Activated CD4-positive, CD25-positive, alpha-beta regulatory T cell (primary cell): ENCODE measurements at places on chromosomes 4 and X.

DNA sequence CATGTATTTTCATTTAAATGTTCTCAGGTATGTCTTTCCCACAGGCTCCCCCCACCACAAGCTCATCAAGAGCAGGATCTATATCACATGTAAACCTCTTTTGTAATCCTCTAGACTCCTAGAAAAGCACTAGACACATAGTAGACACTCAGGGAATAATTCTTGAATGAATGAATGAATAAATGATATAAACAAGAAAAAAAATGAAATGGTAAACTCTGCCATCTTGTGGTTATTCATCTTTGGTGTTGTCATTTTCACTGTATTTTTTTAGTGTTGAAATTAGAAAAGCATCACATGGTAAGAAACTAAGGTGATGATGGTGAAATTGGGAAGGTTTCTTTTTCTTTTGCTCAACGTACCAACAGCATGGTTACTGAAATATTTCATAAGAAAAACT is 34.2 kb upstream of the C1GALT1C1 start:
- DNase-seq, result no peak

DNA sequence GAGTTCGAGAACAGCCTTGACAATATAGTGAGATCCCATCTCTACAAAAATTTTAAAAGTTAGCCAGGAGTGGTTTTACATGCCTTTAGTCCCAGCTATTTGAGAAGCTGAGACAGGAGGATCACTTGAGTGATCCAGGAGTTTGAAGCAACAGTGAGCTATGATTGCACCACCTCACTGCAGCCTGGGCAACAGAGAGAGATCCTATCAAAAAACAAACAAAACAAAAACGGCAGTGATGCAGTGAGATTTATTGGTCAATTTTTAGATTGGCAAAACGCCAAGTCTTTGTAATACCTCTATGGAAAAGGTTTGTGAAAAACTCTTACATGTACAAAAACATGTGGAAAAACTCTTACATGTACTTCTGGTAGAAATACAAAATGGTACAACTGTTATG is 91.3 kb downstream of the PTPN13 start:
- no peak for DNase-seq

DNA sequence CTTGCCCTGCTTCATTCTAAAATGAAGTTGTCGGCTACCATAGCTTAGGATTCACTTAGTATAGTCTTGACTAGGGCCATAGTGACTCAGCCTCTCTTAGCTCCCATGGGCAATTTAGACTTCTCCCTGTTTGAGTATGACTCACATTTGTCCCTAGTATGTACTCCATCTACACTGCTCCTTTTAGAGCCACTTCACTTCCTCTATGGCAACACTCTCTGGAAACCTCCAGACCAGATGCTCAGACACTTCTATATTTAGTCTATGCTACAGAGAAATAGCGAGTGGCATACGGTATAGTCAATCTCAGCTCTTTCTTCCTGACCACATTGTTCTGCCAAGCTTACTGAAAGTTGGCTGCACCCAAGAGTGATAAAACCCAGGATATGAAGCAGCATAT is 11.2 kb downstream of the MEPE start:
- DNase-seq, result no peak

DNA sequence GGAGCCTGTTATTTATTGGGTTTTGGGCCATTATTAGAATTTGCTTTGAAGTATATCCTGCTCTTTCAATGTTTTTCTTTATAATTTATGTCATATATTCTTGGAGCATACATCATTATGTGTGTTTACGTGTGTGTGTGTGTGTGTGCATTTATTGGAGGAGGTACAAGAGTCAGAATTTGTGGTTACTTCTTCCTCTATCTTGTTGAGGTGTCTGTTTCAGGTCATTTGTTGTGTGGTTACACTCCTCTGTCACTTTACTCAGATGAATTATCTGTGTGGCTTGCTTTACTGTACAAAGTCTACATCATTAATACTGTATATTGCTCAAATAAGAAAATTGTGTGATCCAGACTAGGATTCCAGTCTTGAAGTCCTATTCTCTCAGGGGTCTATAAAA is 1957.4 kb upstream of the TENM3 start:
- DNase-seq, result no peak

- DNase-seq, result no peak
These were observed 142.8 kb upstream of the EOLA2 start for GRCh38 chrX:150081076-150081475.

GRCh38 chrX:118116713-118117550 is at the start of gene KLHL13:
Gene KLHL13 (minus strand): TSS chrX:118116810. CDS start chrX:118028473, 88,337 bp downstream.
- DNase-seq, result no peak

- DNase-seq, result no peak
These were observed 289.3 kb upstream of the MAGEB2 start for GRCh38 chrX:29926056-29926455.

DNA sequence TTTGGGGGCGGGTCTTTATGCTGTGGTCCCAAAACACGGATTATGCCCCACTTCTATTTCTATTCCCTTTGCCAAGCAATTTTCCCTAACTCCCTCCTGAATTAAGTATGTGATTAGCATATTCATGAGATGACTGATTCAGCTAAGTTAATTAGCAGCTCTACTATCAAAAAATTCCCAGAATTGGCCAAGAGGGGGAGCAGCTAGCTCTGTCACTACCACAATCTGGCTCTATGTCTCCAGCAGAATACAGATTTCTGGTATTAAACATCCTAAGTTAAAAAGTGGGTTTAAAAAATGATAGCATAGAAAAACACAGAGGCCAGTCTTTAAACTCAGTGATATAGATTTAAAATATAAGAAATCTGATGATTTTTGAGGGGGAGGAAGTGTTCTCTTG is 80.3 kb downstream of the GPC4 start:
- DNase-seq, result no peak

DNA sequence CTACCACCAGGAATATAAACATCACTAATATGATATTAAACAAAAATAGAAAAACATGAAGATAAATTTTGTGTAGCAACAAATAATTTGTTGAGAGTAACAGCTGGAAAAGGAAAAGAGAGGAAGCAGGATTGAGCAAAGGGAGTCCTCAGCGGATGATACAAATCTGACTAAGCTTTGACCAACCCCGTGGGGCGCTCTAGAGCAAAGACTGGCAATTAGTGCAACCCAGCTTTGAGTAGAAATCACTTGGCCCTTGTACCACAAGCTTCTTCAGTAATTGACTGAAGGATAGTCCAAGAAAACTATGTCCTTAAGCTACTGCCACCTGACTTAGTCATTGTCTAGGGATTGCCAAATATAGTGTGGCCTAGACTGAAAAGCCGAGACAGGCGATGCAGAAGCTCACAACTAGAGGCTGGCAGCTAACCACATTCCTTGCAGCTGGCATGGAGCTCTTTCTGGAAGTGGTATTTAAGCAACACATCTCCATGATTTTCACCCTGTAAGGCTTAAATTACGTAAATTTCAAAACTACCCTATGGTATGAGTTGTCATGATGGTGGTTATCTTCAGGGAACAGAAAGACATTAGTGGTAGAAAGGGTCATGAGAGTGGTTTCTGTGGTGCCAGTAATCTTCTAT is 396.0 kb downstream of the PDGFC start:
- no peak for DNase-seq

GRCh38 chrX:3129256-3129655 is 88.0 kb downstream of the ARSF start:
- DNase-seq, result no peak

DNA sequence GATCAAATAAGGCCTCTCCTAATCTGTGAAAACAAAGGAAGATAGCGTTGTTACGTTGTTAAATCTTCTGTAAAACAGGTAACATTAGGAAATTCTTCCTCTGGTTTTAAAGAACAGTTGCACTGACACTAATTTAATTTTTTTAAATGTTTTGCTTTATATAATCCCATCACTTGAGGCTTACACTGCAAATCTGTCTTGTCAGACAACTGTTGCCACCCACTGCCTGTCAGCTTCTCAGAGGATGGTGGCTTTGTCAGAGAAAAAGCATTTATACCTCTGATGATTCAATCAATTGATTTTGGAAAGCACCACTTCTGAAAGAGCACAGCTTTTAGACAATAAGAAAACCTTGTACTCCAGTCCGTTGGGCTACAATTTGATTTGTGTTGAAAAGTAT is 799.1 kb downstream of the FSTL5 start:
- DNase-seq, result no peak

GRCh38 chr4:78155616-78156105 is 98.5 kb downstream of the FRAS1 start:
- DNase-seq, result no peak

DNA sequence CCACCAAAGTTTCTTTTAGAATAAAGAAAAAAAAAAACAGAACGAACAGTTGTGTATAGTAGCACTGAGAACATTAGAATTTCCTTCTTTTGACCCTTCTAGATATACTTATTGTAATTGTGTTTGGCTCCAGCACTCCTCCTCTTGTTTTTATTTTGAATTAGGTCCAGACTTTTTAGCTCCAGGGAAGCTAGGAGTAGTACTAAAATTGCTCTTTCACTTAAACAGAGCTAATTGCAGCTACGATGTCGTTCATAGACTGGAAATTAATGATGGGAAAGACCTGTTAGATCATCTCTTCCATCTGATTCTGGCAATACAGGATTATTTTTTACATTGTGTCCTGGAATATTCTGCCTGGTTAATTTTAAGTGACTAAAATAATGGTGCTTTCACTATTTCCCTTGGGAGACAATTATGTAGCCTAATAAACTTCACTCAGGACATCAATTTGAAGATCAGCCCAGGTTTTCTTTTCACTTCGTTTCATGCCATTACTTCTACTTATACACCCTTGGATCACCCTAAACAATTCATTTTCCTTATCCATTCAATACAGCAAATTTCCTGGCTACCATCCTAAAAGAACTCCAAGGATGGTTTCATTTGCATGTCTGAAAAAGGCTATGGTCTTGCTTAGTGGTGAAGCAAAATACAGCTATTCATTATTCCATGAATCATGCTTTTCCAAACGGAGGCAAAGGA is 480.8 kb upstream of the TECRL start:
- no peak for DNase-seq

- DNase-seq, result no peak
These were observed 32.8 kb downstream of the REPS2 start for GRCh38 chrX:16979226-16979625.

DNA sequence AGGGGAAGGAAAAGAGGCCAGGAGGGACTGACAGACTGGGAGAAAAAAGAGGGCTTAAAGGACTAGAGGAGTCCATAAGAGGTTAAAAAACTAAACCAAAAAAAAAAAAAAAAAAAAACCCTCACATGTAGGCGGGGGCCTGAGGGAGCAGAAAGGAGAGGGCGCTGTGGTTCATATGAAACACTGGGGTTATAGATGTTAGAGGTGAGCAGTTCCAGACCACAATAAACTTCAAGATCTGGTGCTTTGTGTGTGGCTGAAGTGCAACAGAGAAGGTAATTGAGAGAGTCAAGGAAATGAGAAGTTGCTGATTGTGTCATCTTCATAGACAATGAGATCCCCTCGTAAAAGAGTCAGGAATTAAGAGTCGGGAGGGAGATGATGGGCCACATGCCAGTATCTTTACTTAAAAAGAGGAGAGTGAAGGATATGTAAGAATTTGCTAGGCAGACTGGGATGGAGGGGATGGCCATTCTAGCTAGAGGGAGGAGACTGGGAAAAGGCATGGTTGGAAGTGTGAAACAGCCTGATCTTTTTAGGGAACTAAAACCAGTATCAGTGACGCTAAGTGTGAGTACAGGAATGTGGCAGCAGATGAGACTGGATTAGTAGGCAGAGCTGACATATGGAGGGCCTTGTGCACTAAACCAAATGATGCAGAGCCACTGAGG is 18.4 kb upstream of the OGT start:
- no peak for DNase-seq

DNA sequence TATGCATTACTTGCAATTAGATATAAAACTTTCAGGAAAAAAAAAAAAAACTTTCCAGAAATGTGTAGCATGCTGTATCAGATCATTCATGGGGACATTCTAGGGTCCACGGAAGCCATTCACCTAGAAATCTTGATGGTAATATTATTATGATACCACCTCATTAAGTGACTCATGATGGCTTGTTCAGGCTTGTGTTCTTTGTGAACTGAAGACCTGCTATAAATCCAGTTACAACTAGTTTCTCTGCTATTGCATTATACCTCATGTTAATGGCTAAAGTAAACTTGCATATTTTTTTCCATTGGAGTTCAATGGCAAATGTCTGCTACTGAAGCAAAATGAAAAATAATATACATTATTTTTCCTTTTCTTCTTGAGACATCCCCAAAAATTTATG is 35.3 kb upstream of the PTPN13 start:
- DNase-seq, result no peak

- DNase-seq, result no peak
These were observed 21.4 kb downstream of the SCARB2 start for GRCh38 chr4:76192236-76192635.

DNA sequence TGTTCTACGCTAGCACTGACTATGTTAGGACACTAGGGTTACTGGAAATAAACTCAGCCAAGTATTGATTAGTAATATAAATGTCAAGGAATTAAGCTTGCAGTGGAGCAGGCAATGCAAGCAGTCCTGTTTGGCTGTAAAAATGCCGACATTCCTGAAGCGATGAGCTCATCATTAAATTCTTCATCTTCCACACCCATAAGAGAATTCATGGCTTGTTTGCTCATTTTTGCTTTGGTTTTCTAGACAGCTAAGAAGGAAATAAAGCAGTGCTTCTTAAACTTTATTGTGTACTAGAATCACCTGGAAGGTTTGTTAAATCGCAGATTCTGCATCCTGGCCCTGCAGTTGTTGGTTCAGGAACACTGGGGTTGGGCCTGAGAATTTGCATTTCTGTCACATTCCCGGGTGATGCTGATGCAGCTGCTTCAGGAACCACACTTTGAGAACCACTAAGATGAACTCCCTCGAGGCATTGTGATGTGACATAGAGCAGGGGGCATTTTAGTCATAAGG is 17.8 kb downstream of the ANXA3 start:
- DNase-seq, result no peak

- DNase-seq, result no peak
These were observed 167.8 kb upstream of the HAND2 start for GRCh38 chr4:173697840-173698239.

DNA sequence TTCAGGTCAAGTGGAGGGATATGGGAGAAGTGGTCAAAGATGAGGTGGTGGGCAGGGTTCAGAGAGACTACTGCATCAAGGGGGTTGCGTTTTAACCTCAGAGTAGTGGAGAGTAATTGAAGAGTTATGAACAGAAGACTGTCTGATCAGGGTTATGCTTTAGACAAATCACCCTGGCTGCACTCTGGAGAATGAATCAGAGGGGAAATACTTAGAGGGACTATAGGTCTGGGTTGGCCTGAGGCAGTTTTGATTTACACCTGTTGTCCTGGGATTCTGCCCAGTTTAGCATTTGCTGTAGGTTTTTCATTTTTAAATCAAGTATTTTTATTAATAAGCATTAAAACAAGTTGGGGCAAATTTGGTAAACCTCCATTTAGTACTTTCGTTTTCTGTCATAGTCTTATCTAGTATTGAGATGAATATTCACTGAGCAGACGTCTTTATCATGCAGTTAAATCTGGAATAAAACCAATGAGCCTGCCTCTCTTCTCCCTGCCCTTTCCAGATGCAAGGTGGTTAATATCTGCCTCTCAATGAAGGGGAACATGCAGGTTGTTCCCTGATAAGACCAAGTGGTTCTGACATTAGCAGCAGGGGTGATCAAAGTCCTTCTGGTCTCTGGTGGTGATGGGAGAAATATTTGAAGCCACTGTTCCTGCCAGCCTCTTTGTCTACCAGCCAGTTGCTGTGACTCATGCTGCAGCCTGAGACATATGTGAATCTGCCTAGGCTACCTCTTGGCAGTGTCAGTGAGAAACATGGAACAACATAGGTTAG is 116.0 kb upstream of the RPS6KA3 start:
- DNase-seq, result no peak
